NCI-H460 (cell line): ENCODE measurements at places on chromosomes 11 and 22. TPM values are rescaled to one million over a fixed set of nuclear protein-coding genes. Genes with fewer than 3 reads are reported as not detected.

Gene SPECC1L
- 16.3 and 18.3 TPM in 2 replicates for total RNA-seq

Gene CCDC87
- total RNA-seq: 0.37 and 0.52 TPM in 2 replicates

Gene REXO2
- 123 and 140 TPM in 2 replicates for total RNA-seq

Gene VSIG10L2
- total RNA-seq: 0.02 TPM in 1 of 2 replicates, not detected in the other

Gene NLRP14
- 0.07 and 0.23 TPM in 2 replicates for total RNA-seq

Gene TRIM22
- 1.2 and 1.4 TPM in 2 replicates for total RNA-seq

Gene WBP2NL
- total RNA-seq: 0.78 and 1.2 TPM in 2 replicates

Gene APOBEC3B
- 3.6 and 5.1 TPM in 2 replicates for total RNA-seq

Gene POU2AF2
- total RNA-seq: not detected in 2 replicates

Gene ADAMTS8
- total RNA-seq: 0.02 and 0.29 TPM in 2 replicates

Gene OR51I1
- total RNA-seq: not detected in 2 replicates

Gene SESN3
- total RNA-seq: 41.1 and 43.8 TPM in 2 replicates

Gene CFAP68
- 32.0 and 38.6 TPM in 2 replicates for total RNA-seq

Gene CARD18
- total RNA-seq: not detected in 2 replicates

Gene CD6
- not detected in 2 replicates for total RNA-seq

Gene ROBO4
- total RNA-seq: not detected in 2 replicates

Gene SLC16A8
- not detected in 2 replicates for total RNA-seq

Gene PNPLA5
- not detected in 2 replicates for total RNA-seq

Gene BAIAP2L2
- total RNA-seq: not detected in 2 replicates

Gene ZNF214
- total RNA-seq: 1.4 and 2.9 TPM in 2 replicates

Gene NLRP10
- total RNA-seq: not detected in 2 replicates

Gene RNASEH2C
- 13.9 and 15.4 TPM in 2 replicates for total RNA-seq

Gene DKK3
- total RNA-seq: 0.74 TPM in 1 of 2 replicates, not detected in the other

Gene TEX12
- total RNA-seq: 0.10 TPM in 1 of 2 replicates, not detected in the other

Gene MAP6
- 0.05 TPM in 1 of 2 replicates, not detected in the other for total RNA-seq

Gene SYCE3
- 0.50 TPM in 1 of 2 replicates, not detected in the other for total RNA-seq

Gene UCP2
- total RNA-seq: 0.26 and 0.45 TPM in 2 replicates

Gene LRRC55
- total RNA-seq: not detected in 2 replicates

Gene LMNTD2
- 0.38 and 1.8 TPM in 2 replicates for total RNA-seq

Gene CD3E
- total RNA-seq: not detected in 2 replicates
